ENCODE measurements at places on chromosomes 5 and 9.

DNA sequence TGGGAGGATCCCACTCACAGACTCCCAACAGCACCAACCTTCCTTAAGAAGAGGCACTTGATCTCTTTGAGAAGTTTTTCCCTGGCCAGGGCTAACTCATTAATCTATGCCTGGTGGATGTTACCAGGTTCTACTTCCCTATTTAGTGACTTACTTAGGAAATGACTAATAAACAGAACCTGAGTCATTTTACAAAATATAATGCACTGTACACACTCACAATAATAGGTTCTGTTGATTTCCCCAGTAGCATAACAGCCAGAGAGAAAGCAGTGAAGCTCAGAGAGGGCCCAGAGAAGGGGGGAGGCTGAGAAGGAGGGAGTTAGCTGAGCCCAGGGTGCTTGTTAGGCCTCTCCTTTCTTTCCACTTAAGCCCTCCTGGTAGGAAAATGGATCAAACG is 27.1 kb downstream of the FRMD3 start:
- no peak for DNase-seq

- peak; percentile 71 for DNase-seq
These were observed 861 bp downstream of the ZFYVE16 start for GRCh38 chr5:80408484-80409366.

- DNase-seq: no peak
These were observed 54.6 kb upstream of the RXRA start for GRCh38 chr9:134271338-134272301.

GRCh38 chr9:90778746-90779145 is 22.9 kb upstream of the SYK start:
- DNase-seq: no peak

DNA sequence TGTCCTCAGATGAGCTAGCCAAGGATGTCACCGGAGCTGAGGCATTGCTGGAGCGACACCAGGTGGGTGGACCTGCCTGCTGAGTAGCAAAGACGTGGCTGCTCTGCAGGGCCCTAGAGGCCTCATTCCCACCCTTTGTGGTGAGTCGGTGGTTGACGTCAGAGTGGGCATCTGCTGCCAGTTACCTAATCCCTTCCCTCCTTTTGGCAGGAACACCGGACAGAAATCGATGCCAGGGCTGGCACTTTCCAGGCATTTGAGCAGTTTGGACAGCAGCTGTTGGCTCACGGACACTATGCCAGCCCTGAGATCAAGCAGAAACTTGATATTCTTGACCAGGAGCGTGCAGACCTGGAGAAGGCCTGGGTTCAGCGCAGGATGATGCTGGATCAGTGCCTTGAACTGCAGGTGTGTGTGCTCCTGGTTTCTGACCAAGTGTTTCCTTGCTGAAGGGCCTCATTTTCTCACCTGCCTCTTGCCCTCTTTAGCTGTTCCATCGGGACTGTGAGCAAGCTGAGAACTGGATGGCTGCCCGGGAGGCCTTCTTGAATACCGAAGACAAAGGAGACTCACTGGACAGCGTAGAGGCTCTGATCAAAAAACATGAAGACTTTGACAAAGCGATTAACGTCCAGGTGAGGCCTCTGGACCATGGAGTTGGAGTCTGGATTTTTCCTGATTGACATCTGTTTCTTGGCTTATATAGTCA is 48.9 kb downstream of the DYNC2I2 start:
- no peak for DNase-seq

- no peak for DNase-seq
These were observed 146.5 kb downstream of the FANCC start for GRCh38 chr9:95171001-95171400.

GRCh38 chr9:121634329-121635261 is 16.8 kb upstream of the DAB2IP start:
- DNase-seq: no peak

DNA sequence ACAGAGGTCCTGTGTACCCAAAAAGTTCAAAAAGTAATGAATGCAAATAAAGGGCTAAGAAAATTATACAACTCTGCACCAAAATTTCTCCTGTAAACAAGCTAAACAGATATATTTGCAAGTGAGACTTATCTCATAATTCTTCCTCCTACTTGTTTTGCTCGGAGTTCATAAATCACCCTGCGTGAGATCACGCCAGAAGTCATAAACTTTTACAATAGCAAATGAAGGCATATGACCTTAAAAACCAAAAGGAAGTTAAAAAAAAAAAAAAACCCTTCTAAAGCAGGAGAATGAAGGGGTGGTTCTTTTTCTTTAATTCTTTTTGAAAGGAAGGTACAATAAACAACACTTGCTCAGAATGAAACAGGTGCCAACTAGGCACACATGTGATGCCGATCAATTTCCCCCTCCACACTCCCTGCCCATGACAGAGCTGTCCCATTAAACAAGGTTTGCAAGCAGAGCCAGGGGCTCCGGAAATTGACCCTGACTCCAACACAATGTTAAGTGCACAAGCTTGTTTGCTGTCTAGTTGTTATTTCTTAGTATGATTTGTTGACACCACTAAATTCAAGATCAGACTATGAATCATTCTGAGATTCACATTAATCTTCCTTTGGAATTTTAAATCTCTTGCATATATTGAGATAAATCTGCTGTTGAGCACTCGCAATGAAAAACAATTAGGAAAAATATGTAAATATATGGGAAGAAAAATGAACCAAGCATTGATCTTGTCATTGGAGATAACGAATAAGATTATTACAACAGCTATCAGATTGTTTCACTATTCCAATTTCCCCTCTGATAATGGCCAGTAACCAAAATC is 46.3 kb downstream of the DROSHA start:
- DNase-seq: peak; percentile 46

GRCh38 chr5:6601271-6601670 is 31.6 kb downstream of the NSUN2 start:
- DNase-seq: no peak

GRCh38 chr5:173823721-173824567 is 64.2 kb upstream of the CPEB4 start:
- peak; percentile 85 for DNase-seq

DNA sequence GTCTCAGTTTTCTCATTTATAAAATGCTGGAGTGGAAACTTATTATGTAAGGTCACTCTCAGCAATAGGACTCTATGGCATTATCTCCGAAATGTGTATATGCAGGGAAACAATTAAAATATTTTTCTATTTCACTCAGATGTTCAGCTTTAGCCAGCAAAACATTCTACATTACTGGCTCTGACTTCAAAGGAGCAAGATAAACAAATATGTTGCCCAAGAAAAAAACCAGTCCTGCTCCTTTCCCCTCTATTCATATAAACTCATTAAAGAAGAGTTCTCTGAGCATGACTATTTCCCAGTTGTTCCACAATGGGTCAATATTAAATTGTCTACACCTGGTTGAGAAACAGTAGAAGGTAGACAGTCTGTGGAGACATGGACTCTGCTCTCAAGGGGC is 155.0 kb downstream of the NPR3 start:
- no peak for DNase-seq

- no peak for DNase-seq
These were observed 55.4 kb downstream of the PTPN3 start for GRCh38 chr9:109442716-109443115.

- DNase-seq: no peak
These were observed 123.1 kb downstream of the ADCY2 start for GRCh38 chr5:7518947-7519560.

GRCh38 chr9:121331992-121332685 is 37.9 kb downstream of the STOM start:
- no peak for DNase-seq

GRCh38 chr9:89096807-89097206 is 81.8 kb downstream of the SHC3 start:
- no peak for DNase-seq

DNA sequence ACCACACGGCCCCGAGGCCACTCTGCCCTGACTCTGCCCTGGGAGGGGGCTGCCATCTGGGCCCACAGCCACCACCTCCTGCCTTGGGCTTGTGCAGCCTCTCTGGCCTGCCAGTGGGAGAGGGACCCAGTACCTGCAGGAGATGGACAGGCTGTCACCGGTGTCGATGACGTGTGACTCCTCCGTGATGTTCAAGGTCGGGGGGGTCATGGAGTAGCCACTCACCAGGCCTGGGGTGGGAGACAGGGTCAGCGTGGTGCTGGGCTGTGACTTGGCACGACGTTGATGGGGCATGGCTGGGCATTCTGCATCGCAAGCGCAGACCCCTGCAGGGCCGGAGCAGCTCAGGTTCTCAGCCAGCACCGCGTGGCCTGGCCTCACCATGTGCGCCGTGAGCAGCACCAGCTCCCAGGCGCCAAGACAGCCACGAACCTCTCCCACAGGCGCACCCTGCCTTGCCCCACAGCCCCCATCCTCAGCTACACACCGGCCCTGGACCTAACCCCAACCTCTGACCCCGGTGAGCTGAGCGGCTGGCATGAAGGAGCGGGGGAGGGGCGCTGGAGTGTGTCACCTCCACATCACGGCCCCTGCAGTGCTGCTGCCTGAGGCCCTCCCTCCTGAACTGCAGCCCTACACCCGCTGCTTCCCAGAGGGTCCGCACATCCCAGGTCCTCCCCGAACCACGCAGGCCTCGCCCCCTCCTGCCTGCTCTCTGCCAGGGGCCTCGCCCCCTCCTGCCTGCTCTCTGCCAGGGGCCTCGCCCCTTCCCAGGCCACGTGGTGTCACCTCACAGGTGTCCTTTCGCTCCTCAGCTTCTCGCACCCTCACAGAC is 17.6 kb downstream of the FLT4 start:
- no peak for DNase-seq

- DNase-seq: no peak
These were observed 168.3 kb upstream of the OTULINL start for GRCh38 chr5:14413331-14413750.

- DNase-seq: no peak
These were observed at the start of gene BICD2 for GRCh38 chr9:92764381-92764987. Gene BICD2, minus strand, starts transcription at chr9:92764833. Its CDS starts 89 bp downstream, at chr9:92764744.

GRCh38 chr9:272251-273213 is 57.9 kb downstream of the DOCK8 start:
- no peak for DNase-seq

GRCh38 chr5:168328814-168329213 is 37.4 kb downstream of the WWC1 start:
- DNase-seq: peak; percentile 72

GRCh38 chr9:126211441-126212074 is 115.1 kb upstream of the MVB12B start:
- DNase-seq: no peak

DNA sequence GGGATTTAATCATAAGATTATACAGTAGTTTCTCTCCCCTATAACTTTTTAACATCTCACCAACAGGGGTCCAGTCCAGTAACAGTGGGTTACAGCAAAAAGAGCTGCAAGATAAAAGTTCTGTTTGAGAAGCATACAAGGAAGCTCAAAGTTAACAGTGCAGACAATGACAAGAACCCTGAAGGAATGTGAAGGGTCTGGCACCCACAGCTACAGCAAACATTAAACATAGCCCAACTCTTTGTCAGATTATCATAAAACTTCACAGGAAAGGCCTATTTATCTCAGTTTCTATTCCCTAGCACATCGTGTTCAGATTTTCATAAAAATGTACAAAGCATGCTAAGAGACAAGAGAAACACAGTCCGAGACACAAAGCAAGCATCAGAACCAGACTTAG is 309.4 kb downstream of the DIRAS2 start:
- no peak for DNase-seq
